ENCODE measurements at places on chromosomes 2 and 18.

GRCh38 chr2:226176283-226176984 is 623.2 kb downstream of the IRS1 start:
- no peak for DNase-seq

DNA sequence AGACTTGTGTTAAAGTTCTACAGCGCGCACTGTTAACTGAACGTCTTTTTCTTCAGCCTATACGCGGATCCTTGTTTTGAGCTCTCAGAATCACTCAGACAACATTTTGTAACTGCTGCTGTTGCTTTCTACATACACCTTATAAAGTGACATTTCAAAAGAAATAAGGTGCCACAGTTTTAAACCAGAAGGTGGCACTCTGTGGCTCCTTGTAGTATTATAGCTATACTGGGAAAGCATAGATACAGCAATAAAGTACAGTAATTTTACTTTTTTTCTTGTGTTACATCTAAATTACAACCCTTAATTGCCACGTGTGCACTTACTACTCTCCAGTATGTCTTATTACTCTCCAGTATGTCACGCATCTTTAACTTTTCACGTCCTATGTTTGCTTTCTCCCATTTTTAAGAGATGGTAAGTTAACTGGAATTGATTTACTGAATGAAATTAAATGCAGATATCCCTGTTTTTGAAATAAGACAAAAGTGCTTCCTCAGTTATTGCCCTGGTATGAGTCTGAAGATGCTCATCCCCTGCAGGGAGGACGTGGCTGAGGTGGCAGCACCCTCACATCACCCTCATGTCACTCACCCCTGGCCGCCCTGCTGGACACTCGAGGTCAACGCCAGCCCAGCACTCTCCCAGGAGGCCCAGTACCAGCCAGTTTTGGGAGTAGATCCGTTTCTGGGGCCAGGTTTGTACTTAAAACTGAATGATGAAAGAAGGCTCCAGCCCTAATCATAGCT is 37.8 kb downstream of the GORASP2 start:
- no peak for DNase-seq

- no peak for DNase-seq
Observed at GRCh38 chr2:51633073-51633472, 601.1 kb upstream of the NRXN1 start.

GRCh38 chr2:47560107-47560819 is 157.3 kb downstream of the MSH2 start:
- DNase-seq, result no peak

Data from stimulated activated CD4-positive, alpha-beta T cell treated with anti-CD3 and anti-CD28 coated beads, Interleukin-4, amount 100 ng/mL, for 1 hour (primary cell).